ENCODE measurements at places on chromosomes 6 and 20.

DNA sequence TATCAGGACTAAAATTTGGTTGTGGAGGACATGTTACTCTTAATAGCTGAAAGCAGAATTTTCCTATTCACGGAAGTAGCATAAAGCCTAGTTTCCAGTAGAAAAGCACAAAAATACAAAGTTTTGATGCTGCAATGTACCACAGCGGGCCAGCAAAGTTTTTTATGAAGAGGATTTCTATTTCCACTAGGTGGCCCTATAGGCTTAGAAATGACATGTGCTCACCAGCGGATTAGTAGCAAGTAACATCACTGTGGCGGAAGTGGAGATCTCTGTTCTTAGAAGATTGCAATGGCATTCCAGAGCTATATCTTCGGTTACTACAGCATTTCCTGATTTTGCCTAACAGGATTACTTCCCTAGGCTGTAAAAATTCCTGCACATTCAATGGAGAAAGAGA lies 1219.0 kb upstream of the EYS start:
- no peak for DNase-seq

- no peak for DNase-seq
Observed at GRCh38 chr20:49867453-49868215, 47.7 kb downstream of the SPATA2 start.

GRCh38 chr6:81263531-81264168 lies 488.8 kb downstream of the TENT5A start:
- no peak for DNase-seq

GRCh38 chr20:53146201-53146891 lies 174.2 kb downstream of the TSHZ2 start:
- no peak for DNase-seq

Data from stimulated activated CD8-positive, alpha-beta memory T cell treated with anti-CD3 and anti-CD28 coated beads, Interleukin-15, amount 100 ng/mL, for 4 hours (primary cell).